ENCODE measurements at places on chromosomes 3 and 15.

- DNase-seq, result peak; percentile 60
Observed at GRCh38 chr15:63601704-63602185, 4.6 kb downstream of the FBXL22 start.

- peak; percentile 82 for DNase-seq
Observed at GRCh38 chr15:62059816-62060112, 483 bp downstream of the VPS13C start.

- DNase-seq, result no peak
Observed at GRCh38 chr15:50594311-50594710, 47.8 kb upstream of the USP50 start.

GRCh38 chr3:21729888-21730459 is 21.0 kb downstream of the ZNF385D start:
- no peak for DNase-seq

DNA sequence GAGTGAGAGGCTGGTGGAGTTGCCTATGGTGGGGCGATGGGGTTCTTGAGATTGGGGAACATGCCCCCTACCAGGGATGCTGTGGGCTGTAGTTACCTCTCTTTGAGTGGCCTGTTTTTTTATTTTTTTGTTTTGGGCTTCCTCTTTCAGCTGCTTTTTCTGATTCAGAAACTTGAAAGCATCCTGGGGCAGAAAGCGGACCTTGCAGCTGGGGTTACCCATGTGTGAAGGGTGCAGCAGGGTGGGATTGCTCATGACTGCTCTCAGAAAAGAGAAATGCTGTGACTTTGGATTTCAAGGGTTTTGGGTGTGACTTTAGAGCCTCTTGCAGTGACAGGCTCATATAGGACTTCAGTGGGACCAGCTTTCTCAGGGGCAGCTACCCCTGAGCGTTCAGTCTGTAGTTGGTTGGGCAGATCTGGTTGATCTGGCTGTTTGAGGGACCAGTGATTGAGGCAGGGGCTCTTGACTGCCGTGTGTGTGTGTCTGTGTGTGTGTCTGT is 1.8 kb downstream of the LIMD1 start:
- DNase-seq, result peak; percentile 80

DNA sequence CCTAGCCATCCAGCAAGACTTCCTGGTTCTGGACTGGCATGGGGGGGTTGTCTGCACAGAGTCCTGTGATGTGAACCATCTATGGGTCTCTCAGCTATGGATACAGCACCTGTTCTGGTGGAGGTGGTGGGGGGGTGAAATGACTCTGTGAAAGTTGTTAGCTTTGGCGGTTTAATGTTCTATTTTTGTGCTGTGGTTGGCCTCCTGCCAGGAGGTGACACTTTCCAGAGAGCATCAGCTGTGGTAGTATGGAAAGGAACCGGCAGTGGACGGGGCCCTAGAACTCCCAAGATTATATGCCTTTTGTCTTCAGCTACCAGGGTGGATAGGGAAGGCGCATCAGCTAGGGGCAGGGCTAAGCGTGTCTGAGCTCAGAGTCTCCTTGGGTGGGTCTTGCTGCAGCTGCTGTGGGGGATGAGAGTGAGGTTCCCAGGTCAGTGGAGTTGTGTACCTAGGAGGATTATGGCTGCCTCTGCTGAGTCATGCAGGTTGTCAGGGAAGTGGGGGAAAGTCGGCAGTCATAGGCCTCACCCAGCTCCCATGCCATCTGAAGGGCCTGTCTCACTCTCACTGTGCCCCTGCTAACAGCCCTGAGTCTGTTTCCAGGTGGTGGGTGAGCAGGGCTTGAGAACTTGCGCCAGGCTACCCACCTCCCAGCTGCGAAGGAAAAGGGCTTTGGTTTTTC is 7.1 kb upstream of the LARS2 start:
- DNase-seq, result no peak

DNA sequence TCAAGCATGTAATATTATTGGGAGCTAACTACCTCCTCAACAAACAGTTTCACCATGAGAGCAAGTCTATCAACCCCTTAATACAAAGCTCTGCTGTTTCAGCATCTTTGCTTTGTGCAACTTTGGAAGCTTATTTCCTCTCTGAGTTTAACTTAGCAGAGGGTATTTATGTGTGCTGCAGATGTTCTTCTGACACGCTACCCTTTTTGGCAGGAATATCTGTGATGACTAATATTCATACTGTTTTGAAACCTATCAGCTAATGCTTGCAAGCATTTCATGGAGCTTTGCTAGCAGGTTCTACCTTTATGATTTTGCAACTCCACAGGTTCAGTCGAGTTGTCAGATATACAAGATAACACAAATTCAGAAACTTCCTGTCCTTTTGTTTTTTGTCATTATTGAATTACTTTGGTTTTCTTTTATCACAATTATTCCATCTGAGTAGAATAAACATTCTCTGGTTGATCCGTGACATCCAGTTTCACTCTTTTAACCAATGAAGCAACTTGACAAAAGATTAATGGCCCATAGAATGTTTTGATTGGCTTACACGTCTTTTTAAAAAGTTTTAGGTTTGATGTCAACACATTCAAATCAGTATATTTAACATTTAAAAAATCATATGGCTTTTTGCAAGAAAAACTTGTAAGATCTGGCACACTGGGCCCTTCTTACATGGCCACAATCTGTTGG is 1.7 kb upstream of the SLC9A9 start:
- no peak for DNase-seq

- DNase-seq, result no peak
Observed at GRCh38 chr3:105822171-105823123, 46.4 kb downstream of the CBLB start.

GRCh38 chr15:95916568-95916967 is 413.9 kb upstream of the NR2F2 start:
- no peak for DNase-seq

DNA sequence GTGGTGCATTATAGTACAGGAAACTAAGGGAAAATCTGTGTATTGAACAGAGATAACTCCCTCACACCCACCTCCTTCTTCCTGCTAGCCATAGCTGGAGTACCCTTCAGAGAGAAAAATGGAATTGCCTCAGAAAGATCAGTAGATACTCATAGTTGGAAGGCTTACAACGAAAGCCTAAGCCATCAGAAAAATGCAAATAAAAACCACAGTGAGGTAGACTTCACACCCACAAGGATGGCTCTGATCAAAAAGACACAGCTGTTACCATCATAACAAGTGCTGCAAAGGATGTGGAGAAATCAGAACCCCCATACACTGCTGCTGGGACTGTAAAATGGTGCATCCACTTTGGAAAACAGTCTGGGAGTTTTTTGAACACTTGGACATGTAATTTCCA is 7.4 kb upstream of the DLG1 start:
- DNase-seq, result no peak

GRCh38 chr3:86239946-86240345 is 751.0 kb downstream of the VGLL3 start:
- no peak for DNase-seq

GRCh38 chr3:140995881-140996280 is 54.2 kb downstream of the SLC25A36 start:
- no peak for DNase-seq

DNA sequence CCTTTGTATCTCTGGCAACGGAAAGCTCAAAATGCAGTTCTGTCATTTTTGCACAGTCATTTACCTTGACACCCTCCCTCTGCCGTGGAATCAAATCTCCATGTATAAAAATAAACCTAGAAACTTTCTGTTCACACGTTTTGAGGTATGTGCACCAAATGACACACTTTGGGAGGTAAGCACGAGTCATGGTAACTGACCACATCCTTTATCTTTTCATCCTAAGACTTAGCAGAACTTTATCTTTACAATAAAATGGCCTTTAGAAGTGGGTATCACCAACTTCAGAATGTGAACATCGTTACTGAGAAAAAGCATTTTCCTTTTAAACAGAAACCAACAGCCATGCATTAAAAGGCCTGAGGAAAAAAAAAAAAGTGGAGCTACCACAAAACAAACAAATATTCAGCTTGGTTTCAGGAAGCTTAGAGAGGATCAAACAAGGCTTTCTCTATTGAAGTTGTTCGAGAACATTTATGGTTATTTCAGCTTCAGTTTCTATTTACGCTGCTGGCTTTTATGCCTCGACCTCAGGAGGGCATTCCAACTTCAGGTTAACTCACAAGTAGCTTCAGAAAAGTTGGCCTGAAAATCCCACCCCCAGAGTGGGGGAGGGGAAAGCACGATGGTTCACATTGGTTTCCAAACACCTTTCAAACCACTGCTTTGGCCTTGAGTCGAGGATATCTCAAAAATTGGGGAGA is 171.1 kb upstream of the ICE2 start:
- DNase-seq, result no peak

GRCh38 chr3:104447681-104448080 is 919.0 kb upstream of the ALCAM start:
- no peak for DNase-seq

DNA sequence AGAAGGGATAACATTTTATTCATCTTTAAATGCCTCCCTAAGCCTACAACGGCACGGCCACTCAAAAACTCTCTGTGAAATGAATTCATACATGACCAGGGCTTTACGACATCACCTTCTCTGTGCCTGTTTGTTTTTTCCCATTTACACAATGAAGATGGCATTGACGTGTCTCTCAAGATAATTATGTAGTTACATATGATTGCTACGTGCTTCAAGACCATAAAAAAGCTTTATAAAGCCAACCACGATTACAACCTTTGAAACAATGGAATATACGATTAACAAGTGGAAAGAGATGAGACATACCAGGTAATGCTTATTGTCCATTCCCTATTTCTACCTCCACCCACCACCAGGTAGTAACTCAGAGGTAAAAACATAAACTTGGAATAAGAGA is 168.4 kb downstream of the P3H2 start:
- no peak for DNase-seq

GRCh38 chr3:177983320-177983719 is 552.9 kb upstream of the KCNMB2 start:
- no peak for DNase-seq

DNA sequence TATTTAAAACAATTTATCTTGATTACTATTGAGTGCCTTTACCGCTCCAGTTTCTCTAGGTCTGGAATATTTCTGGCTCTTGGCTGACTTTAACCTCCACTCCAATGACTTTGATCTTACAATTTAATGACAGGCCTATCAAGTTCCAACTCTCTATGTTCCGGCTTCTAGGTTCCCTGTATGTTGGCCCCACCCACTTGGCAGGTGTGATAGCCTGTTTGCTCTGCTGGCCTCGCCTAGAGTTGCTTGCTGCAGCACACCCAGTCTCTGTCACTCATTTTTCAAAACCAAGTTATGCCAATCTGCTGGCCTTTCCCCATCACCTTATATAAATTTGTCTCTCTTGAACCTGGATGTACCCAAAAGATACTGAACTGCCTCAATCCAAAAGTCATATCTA is 428.0 kb downstream of the ROBO1 start:
- DNase-seq, result no peak

DNA sequence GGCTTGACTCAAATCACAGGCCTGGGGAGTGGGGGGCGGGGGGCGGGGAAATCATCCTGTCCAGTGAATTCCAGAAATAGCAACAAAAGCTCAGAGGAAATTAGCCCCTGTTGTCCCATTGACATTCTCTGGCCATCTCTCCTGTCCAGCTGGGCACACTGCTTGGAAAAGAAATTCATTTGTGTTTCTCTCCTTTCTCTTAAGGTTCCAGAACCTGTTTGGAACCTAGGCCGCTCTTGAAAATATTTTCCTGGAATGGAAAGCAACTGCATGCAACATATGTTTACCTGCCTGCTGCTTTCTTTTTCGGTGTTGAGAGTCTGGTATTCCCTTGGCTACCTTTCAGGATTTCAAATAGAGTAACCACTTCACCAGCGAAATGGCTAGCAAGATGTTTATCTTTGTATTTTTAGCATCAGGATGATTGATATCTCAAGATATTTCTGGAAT is 169.0 kb downstream of the GHSR start:
- DNase-seq, result no peak

DNA sequence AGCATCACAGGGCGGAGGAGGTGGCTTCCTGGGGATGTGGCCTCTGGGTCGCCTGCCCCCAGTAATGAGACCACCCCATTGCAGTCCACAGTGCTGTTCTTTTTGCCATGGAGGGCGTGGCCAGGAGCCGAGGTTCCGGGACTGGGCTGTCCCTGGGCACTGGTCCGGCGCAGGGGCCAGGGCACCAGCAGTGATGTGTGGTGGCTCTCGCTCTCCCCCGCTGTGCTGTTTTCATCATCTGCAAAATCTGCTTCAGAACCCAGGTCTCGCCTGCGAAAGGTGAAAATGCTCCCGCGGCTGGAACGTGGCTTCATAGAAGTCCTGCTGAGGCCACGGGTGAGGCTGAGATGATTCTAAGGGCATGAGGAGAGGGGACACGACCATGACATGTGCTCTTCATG is 45.8 kb downstream of the SCN5A start:
- DNase-seq, result no peak

GRCh38 chr3:66428733-66429132 is 72.1 kb downstream of the LRIG1 start:
- DNase-seq, result no peak

DNA sequence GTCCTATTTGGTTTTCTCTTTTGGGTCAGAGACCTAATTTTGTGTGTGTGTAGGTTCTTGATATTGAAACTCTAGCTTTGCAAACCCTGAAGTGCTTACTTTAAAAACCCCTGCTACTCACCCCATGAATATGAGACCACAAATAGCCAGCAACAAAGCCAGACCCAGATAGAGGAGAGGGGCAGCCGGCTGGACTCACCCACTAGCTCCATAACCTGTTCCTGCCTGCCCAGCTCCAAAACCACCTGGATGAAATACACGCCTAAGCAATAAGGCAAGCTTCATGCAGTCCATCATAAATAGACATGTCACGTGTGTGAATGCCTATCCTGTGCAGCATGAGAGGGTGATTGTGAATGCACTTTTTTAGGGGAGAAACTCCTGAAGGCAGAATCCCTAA is 3.7 kb upstream of the TXNRD3 start:
- DNase-seq, result no peak

DNA sequence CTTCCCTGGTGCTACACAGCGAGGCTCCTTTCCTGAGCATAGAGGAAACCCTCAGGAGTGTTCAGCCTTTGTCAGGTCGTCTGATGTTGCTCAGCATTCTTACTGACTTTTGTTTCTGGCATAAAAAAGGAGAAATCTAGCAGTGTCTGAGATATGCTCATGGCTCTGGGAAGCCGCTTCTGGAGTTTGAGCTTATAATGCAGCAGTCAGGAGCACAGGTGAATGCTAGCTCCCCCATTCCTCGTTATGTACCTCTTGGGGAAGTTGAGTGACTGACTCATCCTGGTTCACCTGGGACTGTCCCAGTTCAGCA is 49.2 kb upstream of the MYZAP start:
- DNase-seq, result no peak

DNA sequence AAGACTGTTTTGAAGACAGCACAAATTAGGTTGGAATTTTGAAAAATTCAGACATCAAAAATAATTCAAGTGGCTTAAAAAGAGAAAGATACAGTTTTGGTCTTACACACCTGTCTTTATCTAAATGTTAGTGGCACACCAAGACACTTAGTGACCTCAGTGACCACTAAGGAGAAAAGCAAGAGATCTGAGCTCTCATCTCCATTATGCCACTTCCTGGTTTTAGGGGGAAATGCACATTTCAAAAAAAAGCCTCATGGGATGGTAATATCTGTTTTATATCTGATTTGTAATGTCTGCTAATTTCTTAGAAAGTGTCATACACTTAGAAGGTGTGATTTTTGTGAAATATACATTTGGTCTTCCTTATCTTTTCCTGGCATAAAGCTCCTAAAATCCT is 16.4 kb downstream of the IL12A start:
- DNase-seq, result no peak

- DNase-seq, result no peak
Observed at GRCh38 chr3:40663280-40663679, 138.5 kb downstream of the ZNF621 start.

GRCh38 chr3:63779227-63779626 is 39.9 kb upstream of the C3orf49 start:
- no peak for DNase-seq
